ENCODE measurements at places on chromosomes 1 and 21.

- no peak for DNase-seq
Observed at GRCh38 chr1:115134231-115134630, 44.9 kb upstream of the TSPAN2 start.

- no peak for DNase-seq
Observed at GRCh38 chr1:43065616-43066399, 106.3 kb downstream of the EBNA1BP2 start.

DNA sequence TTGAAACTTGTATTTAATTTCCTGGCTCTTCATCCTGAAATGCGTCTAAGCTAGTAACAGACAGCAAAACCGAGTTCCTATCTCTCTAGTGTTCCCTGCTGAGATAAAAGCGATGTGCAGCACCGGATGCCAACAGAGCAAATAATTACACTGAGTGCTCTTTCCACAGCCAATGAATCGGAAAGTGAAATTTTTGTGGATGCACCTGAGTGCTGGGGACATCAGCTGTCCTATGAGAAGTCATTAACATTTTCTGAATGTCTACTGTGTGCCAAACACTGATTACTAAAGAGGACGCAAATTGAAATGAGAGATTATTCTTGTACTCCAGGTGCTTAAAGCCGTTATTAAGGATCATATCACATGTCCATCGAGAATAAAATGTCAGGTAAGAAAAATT lies 278.0 kb downstream of the RGS7 start:
- no peak for DNase-seq

DNA sequence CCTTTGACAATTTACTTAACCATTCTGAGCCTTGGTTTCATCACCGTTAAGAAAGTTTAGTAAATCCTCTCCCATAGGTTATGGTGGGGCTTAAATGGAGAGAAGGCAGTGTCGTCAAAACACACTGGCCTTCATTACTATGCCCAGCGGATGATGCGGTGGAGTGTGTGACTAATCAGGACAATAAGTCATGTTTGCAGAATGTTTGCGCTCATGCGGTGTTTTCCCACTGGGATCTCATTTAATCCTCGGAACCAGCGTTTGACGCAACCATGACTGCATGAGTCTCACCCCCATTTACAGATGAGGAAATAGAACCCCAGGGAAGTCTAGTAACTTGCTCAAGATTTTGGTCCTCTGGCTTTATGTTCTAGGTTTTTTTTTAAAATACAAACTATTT lies 17.5 kb downstream of the SLC26A9 start:
- DNase-seq = no peak

- DNase-seq = no peak
Observed at GRCh38 chr1:2352897-2353550, 38.3 kb downstream of the MORN1 start.

GRCh38 chr1:201838381-201838780 lies 9.4 kb downstream of the IPO9 start:
- no peak for DNase-seq

DNA sequence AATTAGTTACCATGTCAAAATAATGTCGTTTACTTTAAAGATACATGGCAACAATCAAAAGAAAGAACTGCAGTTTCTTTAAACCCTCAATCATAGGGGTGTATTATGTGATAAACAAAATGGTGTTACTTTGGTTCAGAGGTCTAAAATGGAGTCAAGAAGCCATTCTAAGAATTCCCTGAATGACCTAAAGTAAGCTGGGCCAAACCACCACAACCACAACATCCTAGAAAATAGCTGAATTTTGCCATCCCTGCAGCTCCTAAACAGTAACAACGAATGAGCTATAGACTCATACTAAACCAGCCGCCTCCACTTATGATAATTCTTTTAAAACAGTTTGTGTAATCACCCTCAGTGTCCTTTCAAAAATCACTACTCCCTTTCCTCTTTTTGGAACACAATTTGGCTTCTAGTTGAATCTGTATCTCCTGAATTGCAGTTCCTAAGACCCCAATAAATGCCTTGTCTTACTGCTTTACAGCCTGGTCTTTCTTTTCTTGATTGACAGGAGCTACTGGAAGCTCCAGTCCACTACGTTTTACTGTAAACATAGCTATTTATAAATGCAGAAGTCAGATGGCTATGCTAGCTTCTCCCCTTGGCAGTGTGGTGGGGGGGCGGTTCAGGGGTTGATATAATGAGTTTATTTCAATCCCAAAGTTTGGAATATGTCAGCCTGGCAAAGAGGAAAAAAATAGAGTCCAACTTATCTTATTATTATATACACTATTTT lies 84.3 kb downstream of the PLPPR4 start:
- DNase-seq = no peak

DNA sequence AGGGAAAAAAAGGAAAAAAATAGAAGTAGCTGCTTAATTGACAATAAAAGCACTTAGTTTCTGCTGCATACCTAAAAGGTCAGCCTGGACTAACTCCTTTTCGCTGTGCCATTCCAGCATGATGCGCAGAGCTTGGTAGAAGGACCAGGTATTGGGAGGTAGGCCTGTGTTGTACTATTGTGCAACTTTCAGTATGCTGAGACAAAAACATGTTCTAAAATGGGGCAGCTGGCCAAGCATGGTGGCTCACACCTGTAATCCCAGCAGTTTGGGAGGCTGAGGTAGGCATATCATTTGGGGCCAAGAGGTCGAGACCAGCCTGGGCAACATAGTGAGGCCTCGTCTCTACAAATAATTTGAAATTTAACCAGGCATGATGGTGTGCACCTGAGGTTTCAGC lies 15.0 kb upstream of the SCCPDH start:
- DNase-seq = no peak

DNA sequence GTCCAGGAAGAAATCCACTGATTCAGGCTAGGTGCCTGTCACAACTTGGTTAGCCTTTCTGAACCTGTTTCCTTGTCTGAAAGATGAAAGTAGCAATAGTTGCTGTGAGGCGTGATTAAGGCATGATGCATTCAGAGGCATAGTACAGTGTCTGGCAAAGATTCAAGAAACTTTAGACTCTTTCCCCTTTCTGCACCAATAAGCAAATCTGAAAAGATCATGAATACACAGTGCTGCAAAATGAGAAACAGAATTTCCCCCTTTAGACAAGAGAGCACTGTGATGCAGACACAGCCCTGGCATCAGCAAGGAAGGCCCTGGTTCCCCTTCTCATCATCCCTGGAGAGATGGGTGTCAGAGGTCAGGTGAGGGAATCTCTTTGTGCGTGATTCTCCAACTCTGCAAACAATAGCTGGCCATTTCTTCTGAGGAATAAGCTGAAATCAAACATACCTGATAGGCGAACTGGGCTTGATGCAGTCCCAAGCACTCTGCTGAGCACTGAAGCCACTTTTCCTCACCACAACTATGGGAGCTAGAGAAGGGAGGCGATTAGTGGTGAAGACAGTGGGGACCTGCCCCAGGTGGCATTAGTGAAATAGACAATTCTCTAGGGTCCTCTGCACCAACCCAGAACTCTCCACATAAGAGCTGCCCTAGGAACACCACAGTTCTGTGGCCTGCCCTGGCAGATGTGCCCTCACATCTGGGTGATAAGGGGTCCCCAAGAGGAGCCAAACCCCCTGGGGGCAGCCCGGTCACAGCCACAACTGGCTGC lies 41.7 kb downstream of the ITPKB start:
- DNase-seq = no peak

GRCh38 chr1:171142416-171143385 lies 42.4 kb upstream of the FMO2 start:
- DNase-seq = no peak

DNA sequence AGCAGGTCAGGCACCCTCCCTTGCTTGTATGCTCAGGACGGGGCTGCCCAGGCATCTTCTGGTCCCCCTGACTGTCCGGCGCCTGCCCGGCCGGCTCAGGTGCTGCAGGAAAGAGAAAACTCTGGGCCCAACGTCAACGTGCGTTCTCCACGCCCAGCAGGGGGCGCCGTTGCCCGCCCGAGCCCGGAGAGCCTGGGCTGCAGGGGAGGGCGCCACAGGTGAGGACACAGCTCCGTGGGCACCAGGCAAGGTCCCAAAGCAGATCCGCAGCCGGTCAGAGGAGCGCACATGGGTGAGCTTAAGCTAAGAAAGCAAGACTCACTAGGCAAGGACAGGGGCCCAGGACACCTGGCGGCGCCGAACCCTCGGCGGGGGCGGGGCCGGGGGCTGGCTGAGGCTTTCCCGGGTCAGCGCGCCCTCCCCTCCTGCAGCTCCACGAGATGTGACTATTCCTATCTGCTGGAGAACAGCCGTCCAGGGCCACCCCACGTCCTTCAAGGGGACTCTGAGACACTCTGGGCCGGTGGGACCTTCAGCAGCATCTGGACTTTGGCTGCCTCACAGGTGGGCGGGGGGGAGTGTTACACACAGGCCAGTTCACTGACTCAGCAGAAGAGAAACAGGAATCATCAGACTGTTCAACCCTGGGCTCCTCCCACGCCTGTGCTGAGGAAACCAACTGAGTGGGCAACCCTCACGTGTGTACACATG lies 29.3 kb downstream of the KRTAP10-1 start:
- DNase-seq = peak; percentile 87

DNA sequence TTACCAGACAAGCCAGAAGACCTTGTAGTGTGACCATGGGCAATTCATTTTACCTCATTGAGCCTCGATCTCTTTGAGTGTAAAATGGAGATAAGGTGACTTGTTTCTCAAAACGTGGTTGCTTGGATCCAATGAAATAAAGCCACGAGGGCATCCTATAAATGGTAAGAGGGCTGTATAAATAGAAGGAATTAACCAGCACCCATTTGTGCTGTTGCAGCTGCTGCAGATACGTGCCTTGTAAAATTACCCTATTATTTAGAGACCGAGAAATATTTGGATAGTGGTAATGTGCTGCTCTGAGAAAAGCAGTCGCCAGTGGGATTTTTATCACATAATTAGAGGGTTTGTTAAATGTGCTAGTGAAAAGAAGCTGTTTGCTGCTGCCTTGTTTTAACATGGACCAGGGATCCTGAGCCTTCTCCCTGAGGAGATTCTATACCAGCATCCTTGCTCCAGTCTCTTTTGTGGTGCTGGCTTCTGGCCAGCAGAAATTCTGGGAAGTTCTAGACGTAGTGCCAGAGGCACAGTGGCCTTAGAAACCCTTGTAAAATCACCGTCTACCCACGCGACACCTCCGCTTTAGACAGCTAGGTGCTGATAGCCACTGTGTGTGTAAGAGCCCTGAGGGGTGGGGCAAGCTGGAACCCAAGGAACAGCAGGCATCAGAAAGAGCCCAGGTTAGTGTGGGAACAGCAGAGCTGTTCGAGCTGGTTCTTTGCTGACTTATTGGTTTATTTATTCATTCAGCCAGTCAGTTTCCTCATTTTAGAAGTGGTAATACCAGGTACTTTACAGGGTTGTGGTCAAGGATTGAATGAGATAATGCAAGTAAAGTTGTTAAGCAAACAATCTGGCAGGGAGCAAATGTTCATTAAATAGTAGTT lies 137.5 kb downstream of the NOS1AP start:
- no peak for DNase-seq

GRCh38 chr1:239854922-239855321 lies 236.8 kb upstream of the FMN2 start:
- DNase-seq = no peak

GRCh38 chr1:12438349-12438924 lies 179.6 kb downstream of the DHRS3 start:
- DNase-seq = no peak

- no peak for DNase-seq
Observed at GRCh38 chr1:101781201-101781831, 215.4 kb downstream of the OLFM3 start.

- DNase-seq = no peak
Observed at GRCh38 chr1:2320760-2321667, 70.3 kb downstream of the MORN1 start.

DNA sequence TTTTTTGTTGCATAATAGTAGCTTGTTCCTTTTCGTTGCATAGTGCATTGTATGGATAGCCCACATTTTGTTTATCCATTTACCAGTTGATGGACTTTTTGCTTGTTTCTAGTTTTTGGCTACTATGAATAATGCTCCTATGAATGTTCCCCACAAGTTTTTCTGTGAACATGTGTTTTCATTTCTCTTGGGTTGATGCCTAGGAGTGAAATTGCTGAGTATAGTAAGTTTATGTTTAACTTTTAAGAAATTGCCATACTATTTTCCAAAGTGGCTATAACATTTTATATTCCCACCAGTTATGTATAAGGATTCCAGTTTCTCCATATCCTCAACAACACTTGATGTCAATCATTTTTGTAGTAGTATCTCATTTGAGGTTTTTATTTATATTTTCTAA lies 84.8 kb upstream of the CACYBP start:
- no peak for DNase-seq

DNA sequence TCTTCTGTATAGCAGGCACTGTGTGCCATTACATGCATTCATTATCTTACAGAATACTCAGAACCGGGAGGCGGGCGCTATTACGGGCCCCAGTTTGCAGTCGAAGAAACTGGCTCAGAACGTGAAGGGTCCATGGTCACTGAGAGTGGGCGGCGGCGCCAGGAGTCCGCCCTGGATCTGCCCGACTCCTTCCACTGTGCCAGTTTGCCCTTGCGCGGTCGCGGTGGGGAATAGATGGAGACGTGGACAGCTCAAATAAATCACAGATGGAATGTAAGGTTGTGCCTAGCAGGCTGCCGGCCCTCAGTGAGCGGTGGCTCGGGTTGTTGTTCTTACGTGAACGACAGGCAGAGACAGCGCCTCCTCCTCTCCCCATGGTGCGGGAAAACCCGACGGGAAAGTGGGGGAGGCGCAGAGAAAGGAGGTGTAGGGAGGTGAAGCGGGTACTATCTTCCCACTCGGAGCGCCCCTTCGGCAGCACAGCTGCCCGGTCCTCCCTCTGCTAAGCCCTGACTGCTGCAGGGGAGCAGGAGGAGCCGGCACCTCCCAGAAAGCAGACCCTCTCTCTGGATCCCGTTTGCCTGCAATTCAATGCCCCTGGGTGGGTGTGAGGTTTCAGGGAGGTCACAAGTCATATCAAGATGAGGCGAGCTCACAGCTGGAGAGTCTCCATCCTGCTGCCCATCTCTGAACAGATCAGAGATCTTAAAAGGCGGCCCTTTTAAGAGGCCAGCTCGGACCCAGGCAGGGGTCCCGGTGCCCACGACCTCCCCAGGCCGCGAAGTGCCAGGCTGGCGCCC lies 1.1 kb downstream of the COL9A2 start:
- DNase-seq = no peak

DNA sequence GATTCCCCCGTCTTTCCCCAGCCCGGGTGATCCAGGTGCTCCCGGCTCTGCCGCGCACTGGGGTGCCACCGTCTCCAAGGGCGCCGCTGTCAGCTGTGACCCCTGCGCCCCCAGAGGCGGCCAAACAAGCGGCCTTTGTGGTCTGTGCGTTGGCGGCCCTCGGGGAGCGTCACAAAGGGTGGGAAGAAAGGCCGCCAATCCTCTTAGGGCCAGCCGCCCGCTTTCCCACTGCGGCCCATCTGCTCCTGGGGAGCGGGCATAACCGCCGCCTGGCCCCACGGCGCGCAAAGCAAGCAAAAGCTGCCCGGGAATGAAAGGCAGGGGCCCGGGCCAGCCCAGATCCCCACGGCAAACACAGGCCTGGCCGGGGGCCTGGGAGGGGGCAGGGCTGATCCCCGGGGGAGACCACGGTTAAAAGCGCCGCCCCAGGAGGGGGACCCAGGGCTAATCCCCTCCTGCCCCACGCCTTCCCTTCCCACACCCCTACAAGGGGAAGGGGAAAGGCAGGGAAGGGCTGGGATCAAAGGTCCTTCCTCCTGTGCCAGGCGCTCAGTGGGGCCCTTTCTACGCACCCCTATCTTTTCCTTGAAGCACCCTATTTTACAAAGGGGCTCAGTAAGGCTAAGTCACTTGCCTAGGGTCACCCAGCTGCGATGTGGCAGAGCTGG lies 24.0 kb downstream of the C1QB start:
- DNase-seq = no peak

GRCh38 chr1:201676197-201676596 lies 137.3 kb downstream of the NAV1 start:
- DNase-seq = no peak
